Stimulated activated CD4-positive, alpha-beta T cell treated with anti-CD3 and anti-CD28 coated beads, Interleukin-12 subunit alpha, Interleukin-12 subunit beta, amount 100 ng/mL, for 4 hours (primary cell): ENCODE measurements at places on chromosomes 6 and 20.

DNA sequence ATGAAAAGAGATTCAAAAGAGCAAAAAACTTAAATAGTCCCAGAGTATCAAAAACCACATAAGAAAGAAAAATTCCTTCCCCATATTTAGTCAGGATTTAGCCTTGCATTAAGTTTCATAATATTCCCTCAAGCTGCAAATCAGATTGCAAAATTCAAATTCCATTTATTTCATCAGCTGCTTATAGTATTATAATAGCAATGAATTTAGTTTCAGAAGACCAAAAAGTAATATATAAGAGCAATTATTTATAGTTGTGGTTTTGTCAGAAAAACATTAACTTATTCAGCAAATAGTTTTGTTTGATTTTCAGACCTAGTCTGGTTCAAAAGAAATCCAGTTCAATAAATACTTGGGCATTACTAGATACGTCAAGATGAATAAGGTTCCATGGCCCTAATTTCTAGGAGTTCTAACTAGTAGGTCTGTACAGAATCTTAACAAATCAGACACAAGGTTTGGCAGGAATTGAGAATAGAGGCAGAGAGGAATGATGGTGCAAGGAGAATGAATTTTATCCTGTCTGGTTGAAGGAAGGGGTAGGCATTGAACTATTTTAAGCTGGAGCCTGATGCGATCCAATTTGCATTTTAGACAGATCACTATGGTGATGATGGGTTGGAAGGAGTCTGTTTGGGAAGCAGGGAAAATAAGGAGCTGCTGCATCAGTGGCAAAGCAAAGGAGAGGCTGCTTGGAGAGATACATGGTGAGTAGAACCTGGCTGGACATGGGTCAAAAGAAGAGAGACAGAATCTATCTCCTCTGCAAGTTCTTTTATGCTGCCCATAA lies 163.9 kb upstream of the STXBP5 start:
- no peak for DNase-seq

- DNase-seq, result peak; percentile 8
Observed at GRCh38 chr20:36384022-36384619, 78.0 kb downstream of the DLGAP4 start.

DNA sequence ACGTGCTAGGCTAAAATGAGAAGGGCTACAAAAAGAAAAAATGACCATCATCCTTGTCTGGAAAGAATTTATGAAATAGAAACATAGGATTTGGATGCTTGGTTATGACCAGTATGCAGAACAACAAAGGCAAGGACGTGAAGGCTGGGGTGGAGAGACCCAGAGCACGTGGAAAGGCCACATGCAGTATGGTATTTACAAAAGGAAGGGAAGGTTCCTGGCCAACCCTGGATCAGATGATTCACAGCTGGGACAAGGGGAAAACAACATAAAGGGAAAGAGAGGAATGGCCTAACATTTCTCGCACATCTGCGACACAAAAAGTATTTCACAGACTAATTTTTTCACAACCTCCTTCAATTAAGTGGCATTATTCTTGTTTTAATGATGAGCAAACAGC lies 8.2 kb downstream of the STX7 start:
- no peak for DNase-seq

DNA sequence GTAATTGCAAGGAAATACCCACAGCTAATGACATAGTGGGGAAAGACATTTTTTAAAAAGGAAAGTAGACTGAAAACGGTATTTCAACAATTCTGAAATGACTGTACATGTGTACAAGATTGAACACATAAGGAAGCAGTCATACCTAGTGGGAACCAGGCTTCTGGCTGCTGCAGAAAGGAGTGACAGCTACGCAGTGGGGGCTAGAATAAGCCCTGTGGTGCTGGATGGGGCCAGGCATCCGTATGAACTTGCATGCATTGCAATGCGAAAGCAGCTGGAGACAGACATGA lies 54.9 kb upstream of the GPR31 start:
- no peak for DNase-seq

- peak; percentile 30 for DNase-seq
Observed at GRCh38 chr6:33914645-33915044, 110.8 kb upstream of the MLN start.

DNA sequence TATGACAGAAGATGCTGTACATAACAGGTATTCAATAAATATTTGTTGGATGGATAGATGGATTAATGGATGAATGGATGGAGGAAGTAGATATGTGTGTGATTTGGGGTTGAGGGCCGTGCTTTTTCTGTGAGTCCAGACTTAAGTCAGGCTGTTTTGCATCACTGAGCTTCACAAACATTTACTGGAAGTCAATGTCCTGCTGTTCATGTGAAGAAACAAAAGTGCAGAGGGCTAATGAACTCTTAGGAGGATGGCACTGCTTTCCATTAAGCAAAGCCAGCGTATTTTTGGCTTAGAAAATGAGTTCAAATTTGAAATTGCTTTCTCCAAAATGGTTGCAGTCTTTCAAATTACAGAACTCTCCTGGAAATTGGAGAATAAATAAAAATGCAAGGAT lies 260.6 kb upstream of the SASH1 start:
- DNase-seq, result no peak

DNA sequence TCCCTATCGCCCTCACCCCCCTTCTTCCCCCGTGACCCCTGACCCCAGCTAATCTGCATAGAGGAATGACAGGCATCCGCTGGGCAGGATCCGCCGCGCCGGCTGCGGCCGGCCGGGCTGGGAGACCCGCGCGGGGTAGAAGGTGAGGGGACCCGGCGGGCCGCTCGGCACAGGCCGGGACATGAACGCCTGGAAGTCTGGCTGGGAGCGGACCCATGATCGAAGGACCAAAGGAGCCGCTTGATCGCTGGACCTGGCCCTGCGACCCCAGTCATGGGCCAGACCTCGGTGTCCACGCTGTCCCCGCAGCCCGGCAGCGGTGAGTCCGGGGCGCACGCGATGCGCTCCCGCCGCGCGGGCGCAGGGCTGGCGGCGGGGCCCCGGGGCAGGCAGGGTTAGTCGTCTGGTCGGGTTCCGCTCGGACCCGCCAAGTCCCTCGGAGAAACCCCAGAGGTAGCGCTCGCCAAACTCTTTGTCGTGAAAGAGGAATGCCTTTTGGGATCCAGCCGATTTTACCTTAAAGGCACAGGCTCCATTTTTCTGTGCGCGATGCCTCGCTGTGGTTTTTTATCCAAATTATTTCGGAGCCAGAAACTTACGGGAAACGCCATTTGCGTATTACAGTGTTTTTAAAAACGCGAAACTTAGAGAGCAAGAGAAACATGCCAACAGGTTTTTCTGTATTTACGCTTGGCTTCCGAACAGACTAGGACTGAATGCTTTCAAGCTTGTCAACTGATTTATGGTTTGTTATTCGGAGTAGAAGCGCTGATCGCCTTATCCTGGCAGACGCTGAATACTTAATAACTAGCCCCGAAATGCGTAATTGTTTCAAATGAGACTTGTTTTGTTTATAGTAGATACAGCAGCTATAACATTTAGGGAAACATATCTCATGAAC lies at the start of gene PHACTR2:
TSS of gene PHACTR2 (plus strand) at position 75 of the 901 bp plus-strand sequence. CDS start at position 274, 199 bp downstream.
- peak; percentile 14 for DNase-seq

DNA sequence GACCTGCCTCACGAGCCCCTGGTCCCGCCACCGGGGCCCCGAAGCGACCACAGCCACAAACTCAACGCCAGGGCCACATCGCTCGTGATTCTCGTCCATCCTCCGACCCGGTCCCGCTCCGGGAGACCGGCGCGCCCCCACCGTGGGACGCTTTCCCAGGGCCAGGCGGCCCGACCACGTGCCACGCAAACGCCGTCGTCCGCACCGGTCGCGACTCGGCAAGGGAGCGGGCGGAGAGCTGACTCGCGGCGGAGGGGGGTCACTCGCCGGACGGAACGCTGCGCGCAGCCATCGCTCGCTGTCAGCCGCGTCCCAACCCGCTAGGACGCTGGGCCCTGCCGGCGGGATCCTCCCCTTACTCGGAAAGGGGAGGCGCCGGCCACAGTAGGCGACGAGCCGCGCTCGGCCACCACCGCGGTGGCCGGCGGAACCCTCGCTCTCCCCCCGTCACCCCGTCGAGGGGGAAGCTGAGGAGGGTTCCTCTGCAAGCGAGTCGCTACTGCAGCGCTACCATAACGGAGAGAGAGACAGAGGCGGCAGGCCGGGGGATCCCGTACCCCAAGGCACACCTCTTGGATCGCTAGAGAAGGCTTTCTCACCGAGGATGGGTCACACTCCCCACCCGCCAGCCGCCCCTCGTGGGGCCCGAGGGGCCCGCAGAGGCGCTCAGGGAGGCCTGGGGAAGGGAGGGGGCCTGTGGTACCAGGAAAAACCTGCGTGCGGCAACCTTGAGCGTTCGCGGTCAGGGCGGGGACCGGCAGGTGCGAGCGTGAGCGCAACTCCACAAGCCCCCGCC lies 511.8 kb upstream of the ZNF337 start:
- peak; percentile 40 for DNase-seq

DNA sequence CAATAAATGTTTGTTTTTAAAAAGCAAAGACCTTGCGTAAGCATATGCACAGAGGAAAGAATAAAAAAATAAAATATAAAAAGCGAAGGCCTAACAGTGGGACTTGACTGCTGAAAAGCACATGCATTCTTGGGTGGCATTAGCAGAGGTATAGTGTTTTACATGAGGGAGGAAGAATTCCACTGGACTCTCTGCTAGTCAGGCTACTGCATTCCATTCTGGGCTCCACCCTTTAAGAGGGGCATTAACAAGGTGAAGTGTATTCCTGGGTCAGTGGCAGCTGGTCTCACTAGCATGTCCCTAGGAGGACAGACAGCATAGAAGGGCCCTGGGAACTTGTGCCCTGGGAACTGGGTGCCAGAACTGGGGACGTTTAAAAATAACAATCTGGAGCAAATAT lies 134.1 kb downstream of the SOBP start:
- DNase-seq, result no peak

GRCh38 chr20:20824924-20825584 lies 112.6 kb upstream of the RALGAPA2 start:
- peak; percentile 26 for DNase-seq

DNA sequence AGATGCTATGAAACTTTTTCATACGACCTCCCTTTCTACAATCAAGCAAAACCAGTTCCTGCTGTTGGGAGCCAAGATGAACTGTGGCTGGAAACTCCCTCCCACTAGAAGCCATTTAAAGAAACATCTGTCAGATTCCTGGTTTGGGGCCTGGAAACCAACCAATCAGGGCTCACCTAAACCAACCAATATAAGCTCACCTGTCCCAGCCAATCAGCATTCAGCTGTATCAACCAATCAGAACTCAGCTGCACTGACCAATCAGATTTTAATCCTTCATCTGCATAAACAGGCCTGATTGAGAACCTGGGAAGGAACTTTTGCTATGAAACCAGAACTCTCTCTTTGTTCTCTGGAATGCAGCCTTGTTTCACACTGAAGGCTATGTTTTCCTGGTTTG lies 42.4 kb downstream of the SNX14 start:
- no peak for DNase-seq

DNA sequence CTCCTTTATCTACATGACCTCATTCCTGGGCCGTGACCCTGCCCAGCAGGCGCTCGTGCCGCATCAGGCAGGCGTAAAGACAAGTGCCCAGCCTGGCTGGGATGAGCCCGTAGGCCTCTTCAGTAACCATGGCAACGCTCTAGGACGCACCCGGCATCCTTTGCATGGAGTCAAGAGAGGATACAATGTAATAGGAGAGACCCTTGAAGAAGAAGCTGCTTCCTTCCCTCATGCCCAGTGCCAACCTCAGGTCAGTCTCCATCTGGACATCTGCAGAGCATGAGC lies 5.0 kb upstream of the LSM14B start:
- no peak for DNase-seq

GRCh38 chr6:136792095-136792409 lies 225 bp downstream of the MAP3K5 start:
- no peak for DNase-seq

DNA sequence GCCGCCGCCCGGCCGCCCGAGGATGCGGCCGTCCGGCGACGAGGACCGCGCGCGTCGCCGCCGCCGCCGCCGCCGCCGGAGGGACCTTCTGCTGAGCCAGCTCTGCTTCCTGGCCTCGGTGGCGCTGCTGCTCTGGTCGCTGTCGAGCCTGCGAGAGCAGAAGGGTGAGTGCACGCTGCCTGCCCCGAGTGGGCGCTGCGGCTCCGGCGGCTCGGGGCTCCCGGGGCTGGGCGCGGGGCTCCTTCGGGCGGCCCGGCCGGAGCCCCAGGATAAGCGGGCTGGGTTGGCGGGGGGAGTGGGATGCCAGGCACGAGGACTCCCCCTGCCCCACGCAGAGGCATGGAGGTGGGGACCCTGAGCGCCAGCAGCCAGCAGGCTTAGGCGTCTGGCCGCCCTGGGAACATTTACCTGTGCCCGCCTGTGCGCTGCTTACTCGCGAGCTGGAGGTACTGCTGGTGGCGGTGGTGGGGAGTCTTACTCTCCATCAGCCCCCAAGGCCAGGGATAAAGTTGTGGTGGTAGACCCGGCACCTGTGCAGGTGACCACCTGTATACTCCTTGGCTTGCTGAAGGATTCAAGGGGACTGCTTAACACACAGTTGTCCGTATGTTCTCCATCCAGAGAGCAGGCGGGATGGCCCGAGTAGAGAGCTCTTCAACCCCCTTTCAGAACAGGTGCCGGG lies 520 bp downstream of the SLC24A3 start:
- no peak for DNase-seq

DNA sequence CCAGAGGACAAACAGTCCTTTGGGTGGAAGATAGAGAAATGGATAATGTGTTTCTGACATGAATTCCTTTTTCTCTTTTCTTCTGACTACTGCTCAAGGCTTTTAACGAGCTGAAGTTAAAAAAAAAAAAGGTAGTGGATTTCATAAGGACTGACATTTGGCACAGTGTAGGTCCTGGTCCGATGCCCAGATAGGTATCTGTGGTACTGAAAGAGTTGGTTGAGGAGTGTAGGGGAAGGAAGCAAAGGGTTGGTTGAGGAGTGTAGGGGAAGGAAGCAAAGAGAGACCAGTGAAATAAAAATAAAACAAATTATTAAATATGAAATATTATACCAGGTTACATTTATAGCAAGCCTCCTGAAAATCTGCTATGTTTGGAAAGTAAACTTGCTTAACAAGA lies 11.8 kb downstream of the UTRN start:
- DNase-seq, result no peak

DNA sequence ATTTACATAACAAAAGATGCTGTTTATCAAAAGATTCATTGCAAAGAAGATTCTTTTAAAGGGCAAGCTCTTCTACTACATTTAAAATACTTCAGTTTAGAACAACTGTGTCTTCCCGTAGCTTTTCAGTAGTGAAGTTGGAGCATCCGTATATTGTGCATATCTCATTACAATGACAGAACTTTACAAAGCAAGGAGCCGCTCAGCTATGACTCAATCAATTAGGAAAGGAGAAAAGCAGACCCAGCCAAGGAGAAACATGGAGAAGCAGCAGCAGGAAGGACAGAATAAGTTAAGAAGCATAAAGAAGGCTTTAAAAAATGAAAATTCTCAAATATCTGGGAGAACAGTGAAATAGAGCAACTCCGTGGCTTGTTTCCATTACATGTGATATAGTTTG lies 132.6 kb upstream of the SMLR1 start:
- DNase-seq, result no peak

GRCh38 chr6:169802790-169803189 lies 51.4 kb downstream of the ERMARD start:
- DNase-seq, result no peak
